ENCODE measurements at places on chromosomes 6 and 20.

- DNase-seq = no peak
Measured at GRCh38 chr20:48615871-48616270, 211.9 kb downstream of the PREX1 start.

DNA sequence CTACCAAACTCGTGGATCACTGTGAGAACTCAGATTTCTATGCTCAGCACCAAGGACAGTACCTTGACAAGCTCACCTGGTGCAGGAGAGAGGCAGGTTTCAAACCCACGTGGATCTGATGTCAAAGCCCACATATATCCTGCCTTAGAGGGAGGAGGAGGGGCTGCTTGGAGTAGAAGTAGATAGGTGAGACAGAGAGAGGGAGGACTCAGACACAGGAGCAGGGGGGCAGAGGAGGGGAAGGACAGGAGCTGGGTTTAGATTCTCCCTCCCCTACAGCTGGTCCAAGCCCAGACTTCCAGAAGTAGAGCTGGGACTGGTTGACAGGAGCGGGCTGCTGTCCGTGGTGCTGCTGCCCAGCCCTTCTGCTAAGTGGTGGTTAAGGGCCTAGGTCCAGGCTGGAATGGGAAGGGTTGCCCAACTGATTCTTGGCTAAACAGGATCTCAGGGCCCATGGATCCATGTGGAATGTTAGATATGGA, 77.5 kb downstream of the CDH22 start:
- no peak for DNase-seq

- DNase-seq = no peak
Measured at GRCh38 chr6:24923885-24924401, 11.8 kb downstream of the RIPOR2 start.

DNA sequence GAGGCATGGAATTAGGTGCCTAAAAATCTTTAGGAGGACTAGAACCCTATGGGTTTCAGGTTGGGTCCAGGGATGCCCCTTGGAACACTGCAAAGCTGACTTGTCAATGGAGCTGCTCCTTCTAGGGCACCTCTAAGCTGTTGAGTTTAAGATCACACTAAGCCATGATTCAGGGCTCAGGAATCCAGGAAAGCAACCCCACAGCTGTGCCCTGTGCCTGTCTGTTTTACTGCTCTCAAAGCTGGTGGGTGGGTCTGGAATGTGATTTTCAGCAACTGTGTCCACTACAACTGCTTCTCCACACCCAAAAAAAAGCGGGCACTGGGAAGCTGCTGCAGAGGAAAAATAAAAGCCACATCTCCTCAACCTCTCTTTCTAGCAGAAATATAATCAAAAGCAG, 310.4 kb upstream of the MOCS1 start:
- no peak for DNase-seq

DNA sequence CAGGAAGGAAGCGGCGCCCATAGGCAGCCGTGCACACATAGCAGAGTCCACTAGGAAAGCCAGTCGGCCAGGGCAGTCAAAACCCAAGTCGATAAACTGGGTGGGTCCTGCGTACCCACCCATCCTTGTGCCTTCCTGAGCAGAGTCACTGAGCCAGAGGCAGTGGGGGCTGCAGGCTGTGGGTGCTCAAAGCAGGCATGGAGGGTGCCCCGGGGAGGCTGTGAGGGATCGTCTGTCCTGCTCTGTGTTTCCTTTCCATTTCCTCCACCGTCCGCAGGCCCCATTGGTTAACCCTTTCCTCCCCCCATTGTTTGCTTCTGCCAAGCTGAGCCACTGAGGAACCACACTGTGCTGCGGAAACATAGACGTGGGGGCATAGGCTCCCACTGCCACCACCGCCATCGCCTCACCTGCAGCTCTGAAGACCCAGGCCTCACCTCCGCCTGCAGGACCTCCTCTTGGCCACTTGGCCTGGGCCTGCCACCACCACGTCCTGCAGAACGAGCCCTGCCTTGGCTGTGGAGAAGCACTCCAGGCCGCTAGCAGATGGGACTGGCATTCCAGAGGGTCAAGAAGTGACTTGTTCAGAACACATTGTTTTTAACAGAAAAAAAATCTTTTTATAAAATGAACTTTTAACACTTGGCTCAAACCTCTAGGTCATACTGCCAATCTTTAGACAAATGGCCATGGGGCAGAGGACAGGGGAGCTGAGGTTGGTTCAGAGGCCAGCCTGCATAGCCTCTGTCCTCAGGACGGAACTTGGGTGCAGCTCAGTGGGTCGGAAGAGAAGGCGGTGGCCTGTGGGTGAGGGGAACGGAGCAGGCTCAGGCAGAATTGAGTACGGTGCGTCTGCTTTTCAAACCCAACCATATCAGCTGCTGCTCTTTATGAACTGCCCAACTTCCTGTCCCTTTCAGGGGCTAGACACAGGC, 52.6 kb downstream of the TCP11 start:
- DNase-seq = no peak

DNA sequence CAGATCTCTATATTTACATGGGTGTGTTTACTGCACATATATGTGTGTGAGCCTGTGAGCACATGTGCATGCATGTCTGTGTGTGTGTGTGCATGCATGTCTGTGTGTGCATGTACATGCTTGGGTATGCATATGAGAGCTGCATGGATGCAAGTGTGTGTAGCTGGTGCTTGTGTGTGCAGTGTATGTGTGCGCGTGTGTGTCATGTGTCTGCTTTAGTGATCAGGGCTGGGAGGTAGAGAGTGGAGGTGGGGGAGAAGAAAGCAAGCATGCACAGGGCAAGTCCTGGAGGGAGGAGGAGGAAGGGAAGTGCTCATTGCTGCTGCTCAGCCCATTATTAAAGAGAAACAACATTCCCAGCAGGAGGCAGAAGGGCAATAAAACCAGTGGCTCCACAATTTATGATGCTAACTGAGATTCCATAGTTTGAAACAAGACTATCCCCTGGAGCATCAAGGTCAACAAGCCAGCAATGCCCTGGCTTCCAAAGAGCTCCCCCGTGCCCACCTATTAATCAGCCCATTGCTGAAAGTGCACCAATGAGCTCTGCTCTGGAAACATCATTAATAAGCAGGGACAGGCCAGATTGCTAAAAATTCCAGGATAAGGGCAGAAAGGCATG, 414.0 kb downstream of the MAFB start:
- DNase-seq = no peak
